ENCODE measurements at places on chromosomes 2 and 18.
A peak's percentile ranks its signal among the peaks of the same experiment; 100 is the strongest.

DNA sequence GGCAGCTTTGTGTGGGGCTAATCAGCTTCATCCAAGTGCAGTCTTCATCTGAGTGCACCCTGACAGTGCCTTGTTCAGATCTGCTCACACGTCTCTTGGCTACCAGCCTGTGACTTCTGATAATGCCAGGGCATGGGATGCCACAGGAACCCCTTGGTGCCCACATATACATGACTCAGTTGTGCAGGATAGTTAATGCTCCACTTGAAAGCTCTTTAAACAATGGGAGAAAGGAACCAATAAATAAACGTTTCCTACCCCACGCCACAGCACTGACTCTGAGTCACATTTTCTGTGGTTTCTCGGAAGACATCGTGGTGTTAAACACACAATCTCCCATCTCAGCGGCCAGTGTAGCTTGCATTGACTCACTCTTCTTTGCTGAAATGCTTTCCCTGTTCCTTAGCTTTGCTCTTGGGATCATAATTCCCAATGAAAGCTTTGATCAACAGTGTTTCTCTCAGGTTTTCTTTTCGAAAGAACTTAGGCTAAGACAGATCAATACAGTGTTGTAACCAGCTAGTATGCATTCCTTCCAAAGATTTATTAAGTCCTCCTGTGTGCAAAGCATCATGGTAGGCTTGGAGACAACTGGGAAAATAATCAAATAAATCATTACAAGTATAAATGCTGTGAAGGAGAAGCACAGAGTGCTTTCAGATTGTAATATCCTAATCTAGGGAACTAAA is 142.0 kb downstream of the COPS8 start:
- peak; percentile 57 for DNase-seq

- no peak for DNase-seq
Observed at GRCh38 chr18:23057096-23057495, 78.2 kb upstream of the CABLES1 start.

- DNase-seq: peak; percentile 16
Observed at GRCh38 chr2:191773136-191773535, 73.8 kb downstream of the CAVIN2 start.

GRCh38 chr2:11499081-11499743 is 33.3 kb upstream of the E2F6 start:
- no peak for DNase-seq

GRCh38 chr2:29766191-29766590 is 155.2 kb downstream of the ALK start:
- no peak for DNase-seq

DNA sequence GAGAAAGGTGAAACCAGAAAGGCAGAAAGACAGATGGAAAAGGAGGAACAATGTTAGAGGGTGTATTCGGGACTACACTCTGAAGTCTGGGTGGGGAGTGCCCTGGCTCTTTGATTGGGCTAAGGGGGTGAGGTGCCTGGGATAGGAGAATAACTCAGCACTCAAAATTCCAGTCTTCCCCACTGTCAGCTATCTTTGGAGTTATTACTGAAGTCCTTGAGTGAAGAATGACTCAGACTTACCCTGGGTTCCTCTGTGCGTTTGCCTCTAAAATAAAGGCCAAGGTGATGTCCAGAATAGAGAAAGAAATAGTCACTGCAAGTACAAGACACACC is 151.8 kb upstream of the SERPINE2 start:
- no peak for DNase-seq

GRCh38 chr2:182715121-182715891 is 751 bp upstream of the DNAJC10 start:
- peak; percentile 54 for DNase-seq

GRCh38 chr2:112048887-112049286 is 6.2 kb upstream of the TMEM87B start:
- DNase-seq: peak; percentile 82

DNA sequence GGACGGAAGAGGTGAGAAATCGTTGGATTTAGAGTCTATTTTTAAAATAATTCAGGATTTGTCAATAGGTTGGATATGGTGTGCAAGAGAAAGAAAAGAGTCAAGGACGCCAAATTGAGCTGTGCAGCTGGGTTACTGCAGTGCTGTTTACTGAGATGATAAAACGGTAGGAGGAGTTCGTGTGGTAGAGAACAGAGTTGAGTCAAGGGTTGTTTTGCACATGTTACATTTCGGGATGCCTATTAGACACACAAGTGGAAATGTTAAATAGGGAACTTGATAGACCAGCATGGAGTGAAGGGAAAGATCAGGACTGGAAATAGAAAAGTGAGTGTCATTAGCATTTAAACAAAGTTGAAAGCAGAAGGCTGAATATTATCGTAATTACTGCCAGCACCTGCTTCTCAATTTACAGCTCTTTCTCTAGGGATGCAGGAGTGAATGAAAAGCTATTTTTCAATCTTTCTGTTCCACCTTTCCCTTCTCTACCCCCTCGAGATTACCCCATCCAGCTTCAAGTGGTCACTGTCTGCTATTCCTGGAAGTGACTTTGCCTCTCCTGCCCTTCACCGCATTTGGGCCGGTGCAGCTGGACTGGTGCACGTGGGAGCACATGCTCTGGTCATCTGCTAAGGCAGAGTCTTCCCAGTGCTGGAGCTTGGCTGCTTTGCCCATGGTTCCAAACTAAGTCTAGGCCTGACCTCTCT is 30.3 kb downstream of the GPR75 start:
- no peak for DNase-seq

DNA sequence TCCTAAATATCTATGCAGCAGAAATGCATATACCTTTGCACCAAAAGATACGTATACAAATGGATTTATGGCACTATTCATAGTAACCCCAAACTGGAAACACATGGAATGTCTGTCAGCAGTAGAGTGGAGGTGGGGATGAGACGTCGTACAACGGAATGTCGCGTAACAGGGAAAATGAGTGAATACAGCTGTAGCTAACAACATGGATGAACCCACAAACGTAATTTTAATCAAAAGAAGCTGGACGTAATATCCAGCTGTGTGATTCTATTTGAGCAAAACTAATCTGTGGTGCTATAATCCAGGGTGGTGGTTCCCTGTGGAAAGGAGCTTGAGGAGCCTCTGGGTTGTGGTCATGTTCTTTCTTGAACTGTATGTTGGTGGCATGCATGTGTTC is 89.9 kb downstream of the MTA3 start:
- DNase-seq: no peak

DNA sequence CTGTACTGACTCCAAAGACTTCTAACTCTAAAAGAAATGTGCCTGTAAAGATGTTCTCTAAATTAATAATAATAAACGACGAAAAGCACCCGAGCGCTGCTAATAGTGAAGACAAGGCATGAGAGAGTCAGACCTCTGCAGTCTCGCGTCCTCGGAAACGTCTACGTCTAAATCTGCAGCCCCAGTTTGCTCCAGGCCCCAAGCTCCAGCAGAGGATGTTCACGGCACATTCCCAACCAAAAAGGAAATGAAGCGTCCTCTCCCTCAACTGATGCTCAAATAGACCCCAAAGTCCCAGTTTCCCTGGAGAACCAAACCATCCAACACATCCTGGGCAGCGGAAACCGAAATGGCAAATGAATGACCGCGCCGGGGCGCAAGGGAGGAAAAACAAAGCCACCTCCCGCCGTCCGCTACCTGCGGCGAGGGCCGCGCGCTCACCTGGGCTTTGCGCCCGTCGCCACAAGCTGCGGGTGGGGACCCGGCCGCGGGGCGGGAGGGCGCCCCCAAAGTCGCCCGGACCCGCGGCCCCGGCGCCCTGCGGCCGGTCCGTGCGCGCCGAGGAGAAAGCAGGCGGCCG is 47.1 kb upstream of the CCDC150 start:
- DNase-seq: no peak

DNA sequence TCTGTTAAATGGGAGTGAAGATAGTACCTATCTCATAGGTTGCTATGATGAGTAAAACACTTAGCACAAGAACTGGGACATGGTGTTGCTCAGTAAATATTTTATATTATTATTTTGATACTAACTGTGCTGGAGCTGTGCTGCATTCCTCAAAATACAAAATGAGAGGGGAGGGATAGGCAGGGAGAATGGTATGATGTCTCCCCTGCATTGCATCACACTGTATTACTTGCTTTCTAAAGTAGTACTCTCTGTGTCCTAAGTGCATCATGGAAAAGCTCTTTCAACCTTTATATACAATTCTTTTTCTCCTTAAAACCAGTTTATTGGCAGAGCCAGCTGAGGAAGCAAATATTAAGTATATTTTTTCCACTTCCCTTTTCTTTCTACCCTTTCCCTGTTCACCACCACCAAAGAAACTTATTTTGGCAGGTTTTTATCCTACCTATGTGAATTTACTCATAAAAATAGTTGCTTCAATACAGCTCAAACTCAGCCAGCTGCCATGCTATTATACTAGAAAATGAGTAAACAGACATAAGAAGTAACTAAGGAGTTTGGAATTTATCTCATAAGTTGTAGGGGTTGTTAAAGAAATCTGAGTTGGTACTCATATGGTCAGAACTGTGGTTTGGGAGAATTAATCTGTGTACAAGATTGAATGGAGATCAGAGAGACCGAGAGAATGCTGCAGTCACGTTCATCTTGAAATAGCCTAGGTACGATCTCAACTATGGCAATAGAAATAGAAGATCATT is 60.3 kb downstream of the EHBP1 start:
- no peak for DNase-seq

- DNase-seq: peak; percentile 61
Observed at GRCh38 chr18:48813833-48814489, 136.8 kb downstream of the SMAD7 start.

DNA sequence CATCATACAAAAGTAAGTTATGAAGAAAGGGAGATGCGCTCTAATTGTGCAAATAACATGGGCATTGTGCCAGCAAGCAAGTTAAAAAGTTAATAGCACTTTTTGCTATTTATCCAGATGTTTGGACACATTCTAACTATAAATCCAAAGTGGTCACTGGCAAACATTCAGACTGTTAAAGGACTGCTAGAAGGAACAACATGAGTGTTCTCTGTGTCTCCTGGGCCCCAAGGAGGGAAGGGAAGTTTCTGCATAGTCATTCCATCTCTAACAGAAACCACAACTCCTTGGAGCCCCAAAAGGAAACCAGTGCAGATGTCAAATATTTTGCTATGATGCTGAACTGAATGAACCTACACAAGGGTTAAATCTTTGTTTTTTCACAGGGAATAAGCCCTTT is 213.3 kb upstream of the HNRNPA3 start:
- peak; percentile 73 for DNase-seq

GRCh38 chr2:20143263-20143662 is 81.7 kb downstream of the SDC1 start:
- no peak for DNase-seq

DNA sequence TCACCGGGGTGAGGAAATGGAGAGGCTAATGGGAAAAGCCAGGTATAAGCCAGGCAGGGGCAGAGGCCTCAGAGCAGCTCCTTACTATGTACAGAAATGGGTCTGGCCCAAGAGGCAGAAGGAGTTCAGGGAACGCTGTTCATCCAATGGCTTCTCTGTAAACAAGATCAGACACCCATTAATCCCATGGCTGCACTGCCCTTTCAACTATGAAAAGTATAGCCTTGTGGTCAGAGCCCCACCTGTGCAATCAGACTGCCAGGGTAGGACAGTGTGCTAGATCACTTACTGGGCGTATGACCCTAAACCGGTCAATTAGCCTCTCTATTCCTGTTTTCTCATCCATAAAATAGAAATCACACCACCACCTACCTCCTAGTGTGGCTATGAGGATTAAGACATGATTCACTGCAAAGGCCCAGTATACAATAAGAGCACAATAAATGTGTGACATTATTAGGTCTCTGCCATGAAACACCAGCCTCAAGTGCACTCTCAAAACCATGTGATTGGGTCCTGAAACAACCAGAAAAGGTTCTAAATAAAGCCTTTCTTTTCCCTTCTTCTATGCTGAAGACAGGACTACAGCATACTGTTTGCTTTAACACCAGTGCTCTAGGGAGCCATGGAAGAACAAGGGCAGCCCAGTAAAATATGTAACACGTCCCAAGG is 4.4 kb downstream of the ANKRD44 start:
- DNase-seq: no peak

- DNase-seq: peak; percentile 63
Observed at GRCh38 chr2:223467196-223467595, 135.0 kb downstream of the SCG2 start.

GRCh38 chr2:102235491-102235890 is 48.7 kb downstream of the IL1RL2 start:
- no peak for DNase-seq

GRCh38 chr2:15768142-15768541 is 172.2 kb upstream of the MYCN start:
- DNase-seq: no peak

- DNase-seq: no peak
Observed at GRCh38 chr2:32780961-32781360, 153.1 kb downstream of the TTC27 start.

DNA sequence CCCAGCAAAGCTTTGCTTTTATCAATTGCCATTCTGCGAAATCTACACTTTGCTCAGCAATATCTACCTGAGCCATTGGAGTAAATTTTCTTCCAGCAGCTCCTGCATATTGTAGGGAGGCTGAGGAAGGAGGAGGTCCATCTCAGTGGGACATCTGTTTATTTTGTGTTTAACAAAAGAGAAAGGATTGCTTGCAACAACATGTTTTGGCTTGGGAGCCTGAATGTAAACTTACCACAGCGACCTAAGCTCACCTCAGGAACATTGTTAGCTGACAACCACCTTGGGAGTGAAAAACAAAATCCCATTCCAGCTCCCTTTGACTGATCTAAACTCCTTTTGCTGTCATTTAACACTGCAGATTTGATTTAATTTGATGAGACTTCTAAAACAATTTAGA is 356.1 kb downstream of the SS18 start:
- no peak for DNase-seq

DNA sequence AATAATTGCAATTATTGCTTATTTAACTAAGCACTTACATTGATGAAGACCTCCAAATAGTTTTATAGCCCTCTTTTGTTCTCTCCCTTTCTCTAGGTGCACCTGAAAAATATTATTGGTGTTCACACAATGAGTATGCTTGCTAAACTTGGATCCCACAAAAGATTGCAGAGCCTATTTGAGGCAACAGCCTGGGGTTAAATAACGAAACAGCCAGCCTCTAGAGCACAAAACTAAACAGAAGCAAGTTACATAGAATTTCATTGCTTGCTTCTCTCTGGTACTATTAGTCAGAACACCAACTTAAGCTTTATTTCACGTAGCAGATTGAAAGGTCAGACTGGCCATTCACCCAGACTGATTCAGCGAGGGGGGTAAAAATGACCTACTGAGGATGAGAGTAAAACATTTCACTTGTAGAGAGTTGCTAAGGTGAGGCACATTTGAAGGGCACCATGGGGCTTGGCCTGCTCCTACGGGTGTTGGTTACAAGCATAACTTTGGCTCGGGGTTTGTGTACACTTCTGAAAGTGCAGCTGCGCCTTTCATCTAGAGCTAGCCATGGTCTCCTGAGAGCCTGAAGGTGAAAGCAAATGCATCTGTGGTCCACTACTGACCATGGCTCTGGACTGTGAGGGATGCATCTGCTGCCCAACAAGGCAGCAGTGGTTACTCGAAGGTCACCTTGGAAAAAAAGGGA is 225.1 kb upstream of the LRRTM1 start:
- no peak for DNase-seq
